ENCODE measurements at places on chromosomes 13 and 19. TPM values are rescaled to one million over a fixed set of nuclear protein-coding genes. Genes with fewer than 3 reads are reported as not detected.

Gene RFPL4AL1
- total RNA-seq = not detected

Gene DENND1C
- total RNA-seq = under 0.01 TPM

Gene ETV2
- total RNA-seq = 0.37 TPM

Gene PAK4
- total RNA-seq = 6.6 TPM

Gene ELSPBP1
- total RNA-seq = not detected

Gene CD177
- not detected for total RNA-seq

Gene CCNA1
- 0.20 TPM for total RNA-seq

Gene TMEM147
- total RNA-seq = 85.2 TPM

Gene TYROBP
- total RNA-seq = not detected

Gene LILRA5
- total RNA-seq = not detected

Gene ZNF229
- 3.7 TPM for total RNA-seq

Gene SWSAP1
- total RNA-seq = 0.59 TPM

Gene KIR2DL3
- not detected for total RNA-seq

Gene ERICH4
- not detected for total RNA-seq

Gene CYP2F1
- not detected for total RNA-seq

Gene CCDC9
- 5.3 TPM for total RNA-seq

Gene CBARP
- total RNA-seq = 2.9 TPM

Gene CGB1
- total RNA-seq = not detected

Gene CYP4F3
- not detected for total RNA-seq

Gene DDX49
- 63.6 TPM for total RNA-seq

Gene WDR88
- not detected for total RNA-seq

Gene ZNF615
- 8.6 TPM for total RNA-seq

Gene ZNF439
- 0.37 TPM for total RNA-seq

Gene SCEL
- not detected for total RNA-seq

Data from subcutaneous preadipocyte (primary cell).